ENCODE measurements at places on chromosomes 16 and 17.

DNA sequence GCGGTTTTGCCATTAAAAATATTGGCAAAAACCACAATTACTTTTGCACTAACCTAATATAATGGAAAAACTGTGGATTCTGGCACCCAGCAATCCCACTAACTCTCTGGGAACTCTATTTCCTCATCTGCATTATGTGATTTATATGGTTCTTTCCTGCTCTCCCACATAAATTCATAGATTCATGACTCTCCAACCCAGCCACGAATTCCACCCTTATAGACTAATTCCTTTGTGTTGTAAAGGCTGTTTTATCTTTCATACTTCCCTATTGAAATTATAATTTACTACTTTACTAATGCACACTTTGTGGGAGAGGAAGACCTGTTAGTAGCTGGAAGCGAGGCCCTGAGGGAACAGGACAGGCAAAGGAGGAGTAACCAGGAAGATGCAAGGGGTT, 88.4 kb upstream of the GNAO1 start:
- DNase-seq = no peak

DNA sequence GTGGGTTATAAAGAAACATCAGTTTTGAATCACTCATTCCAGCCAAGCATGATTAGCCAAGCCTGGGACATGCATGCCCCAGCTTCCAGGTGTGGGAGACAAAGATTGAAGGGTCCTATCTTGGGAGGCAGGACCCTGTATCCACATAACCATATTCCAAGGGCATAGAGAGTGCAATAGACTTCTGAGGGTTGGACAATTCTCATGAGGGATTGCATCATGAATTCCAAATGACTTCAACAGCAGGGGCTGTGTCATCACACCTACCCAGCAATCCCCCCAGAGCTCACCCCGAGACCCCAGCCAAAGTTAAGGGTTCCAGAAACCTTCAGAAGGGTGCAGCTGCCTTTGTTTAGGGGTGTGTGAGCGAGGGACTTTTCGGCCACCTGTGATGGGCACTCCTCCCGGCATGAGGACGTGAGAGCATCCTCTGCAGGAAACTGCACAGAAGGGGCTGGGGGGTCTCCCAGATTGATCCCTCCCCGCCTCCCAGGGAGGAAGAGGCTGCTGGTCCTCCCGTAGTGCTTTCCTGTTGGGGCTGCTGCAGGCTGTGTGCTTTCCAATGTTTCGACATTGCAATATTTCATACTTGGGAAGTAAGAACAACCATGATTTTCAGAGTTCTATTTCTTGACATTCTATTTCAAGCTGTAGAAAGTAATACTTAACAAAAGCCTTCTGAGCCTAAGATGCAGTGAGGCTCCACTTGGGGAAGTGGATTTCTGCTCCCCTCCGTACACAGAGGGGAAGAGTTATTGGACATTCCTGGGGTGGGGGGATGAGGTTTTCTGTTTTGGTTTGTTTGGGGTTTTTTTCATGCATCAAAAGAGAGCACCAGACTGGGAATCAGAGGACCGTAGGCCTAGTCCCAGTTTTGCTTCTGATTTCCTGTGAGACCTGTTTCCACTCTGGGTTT, 13.3 kb upstream of the PITPNM3 start:
- no peak for DNase-seq

DNA sequence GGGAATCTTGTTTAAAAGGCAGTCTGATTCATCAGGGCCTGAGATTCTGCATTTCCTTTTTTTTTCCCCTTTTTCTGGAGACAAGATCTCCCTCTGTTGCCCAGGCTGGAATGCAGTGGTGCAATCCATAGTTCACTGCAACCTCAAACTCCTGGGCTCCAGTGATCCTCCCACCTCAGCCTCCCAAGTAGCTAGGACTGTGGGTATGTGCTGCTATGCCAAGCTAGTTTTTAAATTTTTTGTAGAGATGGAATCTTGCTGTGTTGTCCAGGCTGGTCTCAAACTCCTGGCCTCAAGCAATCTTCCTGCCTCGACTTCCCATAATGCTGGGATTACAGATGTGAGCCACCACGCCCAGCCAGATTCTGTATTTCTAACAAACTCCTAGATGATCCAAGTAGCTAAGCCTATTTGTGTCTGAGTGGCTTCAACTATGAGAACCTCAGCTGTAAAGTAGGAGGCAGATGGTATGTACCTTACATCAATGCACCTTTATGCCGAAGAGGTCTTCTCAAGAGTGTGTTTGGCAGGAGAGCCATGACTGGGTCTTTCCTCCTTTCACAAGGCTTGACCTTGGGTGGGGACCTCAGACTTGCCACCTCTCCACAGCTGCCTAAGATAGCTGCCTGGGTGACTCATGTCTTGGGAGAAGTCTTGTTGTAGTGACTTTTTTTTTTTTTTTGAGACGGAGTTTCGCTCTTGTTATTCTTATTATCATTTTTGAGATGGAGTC, 10.9 kb downstream of the LDAF1 start:
- DNase-seq = no peak

- DNase-seq = no peak
Measured at GRCh38 chr17:45867702-45868101, 23.0 kb downstream of the SPPL2C start.

GRCh38 chr16:31141489-31142108, 6.1 kb upstream of the PRSS8 start:
- no peak for DNase-seq

- DNase-seq = no peak
Measured at GRCh38 chr16:85464383-85465305, 148.5 kb upstream of the GSE1 start.

DNA sequence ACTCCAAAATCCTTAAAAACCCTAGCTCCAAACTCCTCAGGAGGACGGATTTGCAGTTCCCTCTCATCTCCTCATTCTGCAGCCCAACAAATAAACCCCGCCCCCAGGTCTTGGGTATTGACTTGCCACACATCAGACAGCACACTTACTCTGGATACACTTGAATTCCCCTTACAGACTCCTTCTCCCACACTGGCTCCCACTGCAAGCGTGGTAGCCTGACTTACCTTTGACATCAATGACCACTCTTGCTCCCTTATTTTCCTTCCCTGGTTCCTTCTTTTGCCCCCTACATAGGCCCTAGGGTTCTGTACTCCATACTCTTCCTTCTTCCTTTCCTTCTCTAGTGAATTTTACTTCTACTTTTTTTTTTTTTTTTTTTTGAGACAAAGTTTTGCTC, 7.5 kb downstream of the RFFL start:
- no peak for DNase-seq

DNA sequence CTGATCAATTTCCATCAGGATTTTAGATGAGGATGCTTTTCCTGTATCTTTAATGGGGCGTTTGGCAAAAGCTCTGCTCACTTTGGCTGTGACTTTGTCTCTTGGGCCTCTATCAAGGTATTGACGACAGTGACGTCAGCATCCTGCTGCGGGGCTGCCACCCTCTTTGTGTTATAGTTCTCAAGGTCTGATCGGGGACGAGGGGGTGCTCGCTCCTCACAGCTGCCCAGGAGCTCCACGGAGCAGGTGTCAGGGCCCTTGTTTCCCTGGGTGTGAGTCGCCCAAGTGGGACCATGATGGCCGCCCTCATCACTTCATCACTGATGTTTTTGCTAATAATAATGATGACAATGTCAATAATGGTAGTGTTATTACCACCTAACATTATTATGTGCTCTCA, 65.4 kb downstream of the CMIP start:
- no peak for DNase-seq

DNA sequence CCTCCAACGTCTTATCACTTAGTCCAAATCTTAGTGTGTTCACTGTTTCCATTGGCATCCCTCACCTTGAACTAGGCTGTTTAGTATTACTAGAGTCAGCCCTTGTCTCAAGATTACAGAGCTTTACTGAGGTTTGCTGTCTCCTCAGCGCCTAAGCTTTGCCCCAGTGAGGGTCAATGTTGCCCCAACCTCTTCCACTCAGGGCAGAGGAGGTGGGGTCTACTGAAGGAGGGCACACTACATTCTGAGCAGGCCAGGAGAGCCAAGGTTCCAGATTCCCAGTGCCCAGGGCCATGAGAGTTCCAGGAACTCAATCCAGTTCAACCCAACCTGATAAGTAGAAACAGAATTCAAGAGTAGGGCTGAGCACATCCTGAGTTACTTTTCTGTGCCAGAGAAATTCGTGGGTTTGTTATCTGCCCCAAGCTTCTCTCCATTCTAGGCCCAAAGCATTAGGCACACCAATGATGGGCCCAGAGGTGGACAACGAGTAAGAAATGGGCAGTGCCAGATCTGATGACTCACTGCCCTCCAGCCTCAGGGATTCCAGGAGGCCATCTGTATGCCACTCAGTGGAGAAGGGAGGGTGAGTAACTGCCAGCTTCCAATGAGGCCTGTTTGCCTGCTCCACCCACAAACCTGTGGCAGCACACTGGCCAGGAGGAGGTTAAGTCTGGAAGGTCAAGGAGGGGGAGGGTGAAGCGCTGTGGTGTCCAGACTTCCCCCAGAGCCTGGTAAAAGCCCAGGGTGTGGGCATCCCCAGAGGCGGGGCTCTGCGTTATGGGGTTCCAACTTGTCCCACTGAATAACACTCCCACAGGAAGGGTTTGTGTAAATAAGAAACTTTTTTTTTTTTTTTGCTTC, 8.2 kb downstream of the TUBG2 start:
- DNase-seq = peak; percentile 32

DNA sequence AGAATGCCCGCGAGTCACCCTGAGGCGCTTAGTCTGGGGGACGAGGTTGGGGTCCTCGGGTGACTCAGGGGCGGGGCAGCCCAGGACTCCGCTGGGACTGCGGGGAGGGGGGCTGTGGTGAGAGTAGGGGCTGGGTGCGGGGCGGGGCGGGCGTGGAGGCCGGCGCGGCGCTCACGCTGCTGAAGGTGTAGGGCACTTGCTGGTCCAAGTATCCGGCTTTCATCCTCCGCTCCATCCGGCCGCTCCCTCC, 832 bp downstream of the ETV4 start:
- DNase-seq = no peak

DNA sequence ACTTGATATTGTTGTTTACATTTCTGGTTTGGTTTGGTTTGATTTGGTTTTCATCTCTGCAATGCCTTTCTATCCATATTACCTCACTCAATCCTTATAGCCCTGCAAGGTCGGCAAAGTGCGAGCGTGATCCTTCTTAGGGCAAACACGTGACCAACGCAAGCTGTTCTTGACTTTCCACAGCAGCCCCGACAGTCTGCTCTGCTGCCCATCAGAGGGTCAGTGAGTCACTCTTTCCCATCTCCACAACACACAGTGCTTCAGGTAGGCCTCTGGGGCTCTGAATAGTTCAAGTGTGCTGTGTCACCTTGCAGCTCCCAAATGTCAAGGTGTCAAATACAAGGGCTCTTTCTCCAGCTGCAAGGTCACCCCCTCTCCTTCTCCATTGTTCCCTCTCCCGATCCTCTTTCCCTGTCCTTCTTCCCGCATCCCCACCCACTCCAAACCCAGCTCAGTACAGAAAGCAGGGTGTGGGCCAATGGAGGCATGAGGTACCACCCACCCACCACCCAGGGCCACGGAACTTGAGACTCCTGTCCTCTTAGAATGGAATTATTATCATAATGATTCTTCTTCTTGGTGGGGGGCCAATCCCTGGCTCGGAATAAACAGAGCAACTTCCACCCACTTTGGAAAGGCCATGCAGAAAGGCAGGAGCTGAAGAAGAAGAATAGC, 139.7 kb downstream of the SLC39A11 start:
- no peak for DNase-seq

GRCh38 chr17:83054518-83055125, 24.8 kb upstream of the METRNL start:
- no peak for DNase-seq

GRCh38 chr17:36576793-36577192, 14.9 kb upstream of the DHRS11 start:
- DNase-seq = no peak

DNA sequence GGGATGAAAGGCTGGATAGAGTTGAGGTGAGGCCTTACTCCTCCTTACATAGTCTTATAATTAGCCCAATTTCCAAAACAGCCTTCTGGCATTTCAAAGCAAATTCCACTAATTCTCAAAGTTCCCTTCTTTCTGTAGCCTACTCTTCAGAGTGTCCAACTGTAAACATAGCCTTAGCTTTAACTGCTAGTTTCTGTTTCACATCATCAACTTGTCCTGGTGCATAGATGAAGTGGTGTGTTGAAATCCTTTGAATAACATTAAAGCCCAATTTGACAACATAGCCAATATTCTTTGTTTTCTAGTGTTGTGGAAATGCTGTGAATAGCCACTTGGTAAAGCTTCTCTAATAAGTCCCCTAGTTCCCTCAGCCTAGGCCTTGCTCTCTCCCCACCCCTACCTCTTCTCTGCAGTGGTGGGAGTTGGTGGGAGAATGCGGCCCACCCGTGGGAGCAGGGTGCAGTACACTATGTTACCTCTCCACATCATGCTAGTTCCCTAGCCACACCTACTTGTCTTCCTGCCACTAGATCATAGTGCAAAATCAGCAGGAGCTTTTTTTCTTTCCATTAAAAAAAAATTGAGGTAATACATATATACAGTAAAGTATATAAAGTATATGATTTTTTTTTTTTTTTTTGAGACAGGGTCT, 127.0 kb upstream of the HAS3 start:
- DNase-seq = no peak

DNA sequence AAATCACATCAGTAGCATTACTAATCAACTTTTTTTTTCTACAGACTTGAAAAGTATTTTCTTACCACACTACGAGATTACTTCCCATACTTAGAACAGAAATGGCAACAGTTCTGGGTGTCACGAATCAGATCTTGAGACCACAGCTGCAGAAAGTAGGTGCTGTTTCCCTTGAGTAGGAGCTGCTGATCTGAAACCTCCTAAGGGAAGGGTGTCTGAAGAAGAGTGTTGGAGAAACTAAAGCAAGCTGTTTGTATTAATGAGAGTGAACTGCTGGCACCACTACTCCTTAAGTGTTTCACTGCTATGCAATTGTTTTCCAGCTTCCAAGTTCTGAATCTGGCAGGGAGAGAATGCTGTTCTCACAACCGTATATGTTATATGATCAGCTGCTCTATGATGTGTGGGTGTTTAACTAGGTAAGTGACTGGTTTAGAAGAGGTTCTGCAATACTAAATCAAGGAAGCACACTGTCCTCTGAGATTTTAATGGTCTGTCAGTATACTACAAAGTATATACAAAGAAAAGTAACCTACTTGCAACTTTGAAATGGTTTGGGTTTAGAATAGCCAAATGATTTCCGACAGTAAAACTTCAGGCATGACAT, 3.3 kb downstream of the ZNF652 start:
- no peak for DNase-seq

GRCh38 chr17:71725811-71726210, 395.0 kb upstream of the SOX9 start:
- no peak for DNase-seq

GRCh38 chr16:85220964-85221731, 108.9 kb upstream of the CIBAR2 start:
- no peak for DNase-seq

- DNase-seq = no peak
Measured at GRCh38 chr16:84052071-84052622, 9.6 kb upstream of the SLC38A8 start.

GRCh38 chr17:27566671-27567562, 64.1 kb upstream of the LGALS9 start:
- DNase-seq = no peak

- no peak for DNase-seq
Measured at GRCh38 chr17:65977041-65977440, 214.9 kb downstream of the CEP112 start.

- DNase-seq = peak; percentile 86
Measured at GRCh38 chr17:31631766-31632165, 227.3 kb downstream of the COPRS start.

GRCh38 chr16:75044800-75045361, 46.1 kb downstream of the ZNRF1 start:
- DNase-seq = peak; percentile 25

Data from G401 (cell line).